ENCODE measurements at places on chromosomes 3 and 15. TPM values are rescaled to one million over a fixed set of nuclear protein-coding genes. Genes with fewer than 3 reads are reported as not detected.

The RPUSD3 gene
- polyA plus RNA-seq: 30.7 TPM

The MYH15 gene
- 0.01 TPM for polyA plus RNA-seq

The TGM4 gene
- not detected for polyA plus RNA-seq

The SLC2A2 gene
- not detected for polyA plus RNA-seq

The STAC gene
- polyA plus RNA-seq: 0.49 TPM

The CTXN2 gene
- polyA plus RNA-seq: not detected

The STRC gene
- 0.11 TPM for polyA plus RNA-seq

The CKMT1B gene
- 87.6 TPM for polyA plus RNA-seq

The PCSK6 gene
- polyA plus RNA-seq: 6.5 TPM

The ITIH4 gene
- polyA plus RNA-seq: 2.5 TPM

The ALG1L2 gene
- not detected for polyA plus RNA-seq

The ILDR1 gene
- polyA plus RNA-seq: 1.9 TPM

The PARP3 gene
- polyA plus RNA-seq: 11.8 TPM

The CCR9 gene
- polyA plus RNA-seq: not detected

The FAM81A gene
- polyA plus RNA-seq: 0.12 TPM

The LRRC2 gene
- 0.13 TPM for polyA plus RNA-seq

The TMEM43 gene
- 45.6 TPM for polyA plus RNA-seq

The MAGEL2 gene
- polyA plus RNA-seq: 0.02 TPM

The RTP1 gene
- 0.01 TPM for polyA plus RNA-seq

The UNC45A gene
- 47.9 TPM for polyA plus RNA-seq

The CHCHD6 gene
- polyA plus RNA-seq: 11.9 TPM

The SI gene
- polyA plus RNA-seq: 0.04 TPM

The NRG4 gene
- 2.1 TPM for polyA plus RNA-seq

The ADCY5 gene
- 5.0 TPM for polyA plus RNA-seq

The CSTA gene
- 12,533 TPM for polyA plus RNA-seq

The ARHGEF26 gene
- polyA plus RNA-seq: 7.1 TPM

The CRBN gene
- polyA plus RNA-seq: 16.4 TPM

The CSPG4 gene
- polyA plus RNA-seq: 4.0 TPM

The NOX5 gene
- 0.26 TPM for polyA plus RNA-seq

The NEK10 gene
- polyA plus RNA-seq: 0.55 TPM

The SLC22A14 gene
- 0.19 TPM for polyA plus RNA-seq

The ADPRH gene
- polyA plus RNA-seq: 1.3 TPM

The SLCO3A1 gene
- polyA plus RNA-seq: 18.5 TPM

The SLC28A1 gene
- 0.08 TPM for polyA plus RNA-seq

The ASB14 gene
- not detected for polyA plus RNA-seq

Measured in esophagus (tissue), 2 donors.